ENCODE measurements at places on chromosomes 13 and 19.

DNA sequence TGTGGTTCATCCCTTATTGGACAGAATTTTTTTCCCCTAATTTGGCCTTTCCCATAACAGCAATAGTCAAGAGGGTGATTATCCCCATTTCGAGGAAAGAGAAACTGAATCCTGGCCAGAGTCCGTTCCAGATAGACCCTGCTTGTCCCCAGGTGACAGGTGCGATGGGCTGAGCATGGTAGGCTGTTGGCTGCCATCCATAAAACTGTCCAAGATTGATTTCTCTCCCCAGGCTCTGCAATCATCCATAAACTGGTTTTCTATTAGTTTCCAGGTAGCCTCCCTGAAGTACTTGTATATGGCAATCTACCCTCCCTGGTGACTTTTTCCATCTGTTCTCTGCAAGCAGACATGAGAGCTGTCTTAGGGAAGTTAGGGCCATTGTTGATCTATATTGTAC is 25.4 kb downstream of the SERP2 start:
- DNase-seq, result no peak

DNA sequence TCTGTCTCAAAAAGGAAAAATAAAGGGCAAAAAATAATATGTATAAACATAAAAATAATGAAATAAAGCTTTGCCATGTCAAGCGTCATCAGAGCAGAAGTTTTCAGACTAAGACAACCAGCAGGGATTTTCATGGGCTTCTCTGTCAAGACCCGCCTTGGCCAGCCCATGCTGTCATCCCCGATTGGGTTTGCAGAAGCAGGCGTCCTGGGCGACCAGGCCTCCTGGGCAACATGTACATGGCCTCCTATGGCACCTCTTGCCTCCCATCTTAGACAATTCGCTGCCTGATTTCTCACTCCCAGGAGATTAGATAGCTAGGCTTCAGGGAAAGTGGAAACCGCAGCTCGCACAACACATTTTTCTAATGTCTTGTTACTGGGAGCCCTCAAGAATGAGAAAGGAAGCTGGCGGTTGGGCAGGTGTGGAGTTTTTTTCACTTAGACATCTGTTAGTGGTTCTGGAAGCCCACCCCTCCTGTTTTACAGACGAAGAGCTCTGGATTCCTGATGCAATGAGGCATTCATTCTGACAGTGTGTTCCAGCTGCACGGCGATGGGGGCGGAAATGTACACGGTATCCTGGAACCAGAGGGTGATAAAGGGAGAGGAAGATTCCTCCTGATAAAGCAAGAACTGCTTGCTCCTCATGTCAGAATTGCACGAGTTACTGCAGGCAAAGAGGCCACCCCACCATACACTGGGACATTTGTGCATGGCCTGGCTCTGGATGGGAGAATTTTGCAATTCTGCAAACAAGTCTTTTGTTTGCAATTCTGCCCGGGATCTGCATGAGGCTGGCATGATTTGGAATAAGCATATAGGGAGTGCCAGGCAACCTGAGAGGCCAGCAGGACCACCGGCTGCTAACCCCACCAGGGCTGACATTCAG is 47.4 kb upstream of the KATNAL1 start:
- DNase-seq, result no peak

DNA sequence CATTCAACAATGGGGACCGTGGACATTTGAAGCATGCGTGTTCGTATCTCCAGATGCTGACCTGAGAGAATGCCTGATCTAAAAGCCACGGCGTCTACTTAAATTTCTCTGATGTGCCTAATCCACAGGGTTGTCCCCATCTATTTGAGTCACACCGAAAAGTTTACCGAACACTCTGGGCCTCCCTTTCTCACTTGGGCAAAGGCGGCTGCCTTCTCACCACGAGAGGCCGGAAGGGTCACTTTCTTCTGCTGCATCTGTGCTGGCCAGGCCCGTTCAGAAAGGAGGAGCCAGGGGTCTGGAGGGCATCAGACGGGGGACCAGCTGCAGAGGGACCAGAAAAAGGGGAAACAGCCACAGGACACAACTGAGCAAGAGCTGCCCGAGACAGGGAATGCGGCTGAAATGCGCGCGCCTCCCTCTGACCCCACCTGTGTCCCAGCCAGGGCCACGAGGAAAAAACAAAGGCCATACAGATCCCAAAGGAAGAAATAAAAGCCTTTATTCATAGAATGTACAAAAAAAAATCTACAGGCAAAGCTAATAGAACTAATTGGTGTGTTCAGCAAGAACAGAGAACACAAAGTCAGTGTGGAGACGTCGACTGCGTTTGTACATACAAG is 71.3 kb upstream of the C13orf46 start:
- DNase-seq, result no peak

GRCh38 chr19:14218620-14219330 is 12.8 kb upstream of the ADGRL1 start:
- DNase-seq, result no peak

- no peak for DNase-seq
Observed at GRCh38 chr13:49421391-49421790, 22.5 kb downstream of the CAB39L start.

DNA sequence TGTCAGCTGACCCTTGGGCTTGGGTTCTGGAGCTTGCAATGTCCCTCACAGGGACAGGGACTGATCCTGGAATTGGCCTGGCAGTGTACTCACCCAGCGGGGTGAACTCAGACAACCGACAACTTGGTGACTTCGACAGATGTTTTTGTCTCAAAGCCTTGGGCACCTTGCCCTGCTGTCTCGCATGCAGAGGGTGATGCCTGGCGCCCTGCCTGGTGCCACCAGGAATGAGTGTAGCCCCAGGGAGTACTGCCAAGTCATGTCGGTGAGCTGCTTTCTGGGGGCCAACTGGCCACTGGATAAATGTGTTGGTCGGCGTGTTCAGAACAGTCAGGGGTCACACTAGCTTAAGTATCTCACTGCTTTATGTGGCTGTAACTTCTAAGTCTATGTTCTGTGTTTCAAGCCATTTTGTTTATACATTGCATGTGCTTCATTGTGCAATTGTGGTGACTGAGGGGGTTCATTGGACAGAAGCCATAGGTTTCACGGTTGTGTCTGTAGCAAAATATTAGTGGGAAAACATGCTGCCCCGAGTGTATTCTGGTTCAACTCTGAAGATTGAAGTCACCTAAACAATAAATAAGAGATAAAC is 96.3 kb upstream of the TNFSF11 start:
- DNase-seq, result no peak

- DNase-seq, result no peak
Observed at GRCh38 chr13:19985219-19985556, 26.7 kb downstream of the ZMYM2 start.

Data from osteocyte (in vitro differentiated cells).